ENCODE measurements at places on chromosomes 12 and 14.

GRCh38 chr14:57136669-57137328 is 131.9 kb downstream of the EXOC5 start:
- DNase-seq: no peak

DNA sequence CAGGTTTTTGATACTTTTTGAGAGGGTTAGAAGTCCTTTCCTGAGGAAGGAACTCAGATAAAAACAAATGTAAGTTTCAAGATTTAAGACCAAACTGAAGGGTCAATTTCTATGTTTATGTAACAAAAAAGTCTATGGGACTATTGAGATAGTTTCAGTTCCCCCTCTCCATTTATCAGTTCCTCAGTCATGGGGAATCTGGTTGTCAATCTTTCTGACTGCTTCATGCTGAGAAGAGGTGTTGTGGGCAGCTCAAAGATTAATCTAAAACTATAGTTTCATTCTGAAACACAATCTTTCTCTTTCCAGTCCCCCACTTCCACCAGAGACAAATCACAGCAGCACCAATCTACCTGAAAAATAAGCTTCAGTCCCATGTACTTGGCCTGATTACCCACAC is 93.7 kb downstream of the KCNMB4 start:
- DNase-seq: no peak

DNA sequence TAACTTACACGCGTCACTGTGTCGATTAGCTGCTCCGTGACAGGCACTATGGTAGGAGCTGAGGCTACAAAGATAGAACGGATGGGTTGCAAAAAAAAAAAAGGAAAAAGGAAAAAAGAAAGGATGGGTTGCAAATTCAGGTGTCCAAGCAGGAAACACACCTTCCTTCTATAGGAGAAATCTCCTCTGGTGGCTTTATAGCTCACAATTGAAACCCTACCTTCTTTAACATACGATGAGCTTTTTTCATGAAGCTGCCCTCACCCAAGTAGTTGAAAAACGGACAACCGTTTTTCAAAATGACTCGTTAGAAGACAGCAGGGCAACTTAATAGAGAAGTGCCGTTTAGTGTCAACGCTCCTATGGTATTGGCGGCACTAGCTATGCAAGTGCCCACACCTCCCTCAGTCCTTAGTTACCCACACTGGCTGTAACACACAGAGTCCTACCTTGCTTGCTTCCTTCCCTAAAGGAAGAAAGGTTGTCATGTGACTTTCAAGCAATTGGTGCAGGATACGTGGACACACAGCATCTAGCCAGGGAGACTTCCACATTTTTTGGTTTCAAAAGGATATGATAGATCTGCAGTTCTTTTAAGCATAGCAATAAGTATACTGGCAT is 682 bp upstream of the TRIP11 start:
- peak; percentile 33 for DNase-seq

DNA sequence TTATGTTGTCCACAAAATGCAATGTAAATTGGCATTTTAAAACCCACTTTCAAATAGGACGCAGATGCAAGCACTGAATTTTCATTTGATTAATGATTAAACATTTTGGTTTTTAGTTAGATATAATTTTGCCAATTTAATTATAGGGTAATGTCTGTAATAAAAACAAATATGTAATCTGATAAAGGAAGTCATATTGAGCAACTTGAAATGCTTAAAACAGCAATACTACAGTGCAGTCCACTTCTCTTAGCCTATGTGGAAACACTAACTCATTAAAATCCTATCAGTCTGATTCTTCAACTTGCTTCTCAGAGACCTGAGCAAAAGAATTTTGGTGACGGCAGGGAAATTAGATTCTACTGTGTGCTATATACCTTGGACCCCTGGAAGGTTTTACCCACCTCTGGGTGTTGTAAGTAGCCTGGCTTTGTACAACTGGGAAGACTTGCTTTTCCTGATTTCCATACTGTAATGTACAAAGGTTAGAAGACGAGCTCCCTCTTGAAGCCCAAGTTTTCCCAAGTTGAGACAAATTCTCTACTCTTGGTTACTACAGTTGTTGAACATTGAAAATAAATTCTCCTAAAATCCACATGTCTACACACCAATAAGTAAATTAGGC is 4.1 kb downstream of the TRHDE start:
- peak; percentile 29 for DNase-seq

GRCh38 chr14:73741386-73741875 is 27.2 kb upstream of the PNMA1 start:
- DNase-seq: peak; percentile 91

- no peak for DNase-seq
Observed at GRCh38 chr14:61544448-61545330, 150.6 kb upstream of the HIF1A start.

DNA sequence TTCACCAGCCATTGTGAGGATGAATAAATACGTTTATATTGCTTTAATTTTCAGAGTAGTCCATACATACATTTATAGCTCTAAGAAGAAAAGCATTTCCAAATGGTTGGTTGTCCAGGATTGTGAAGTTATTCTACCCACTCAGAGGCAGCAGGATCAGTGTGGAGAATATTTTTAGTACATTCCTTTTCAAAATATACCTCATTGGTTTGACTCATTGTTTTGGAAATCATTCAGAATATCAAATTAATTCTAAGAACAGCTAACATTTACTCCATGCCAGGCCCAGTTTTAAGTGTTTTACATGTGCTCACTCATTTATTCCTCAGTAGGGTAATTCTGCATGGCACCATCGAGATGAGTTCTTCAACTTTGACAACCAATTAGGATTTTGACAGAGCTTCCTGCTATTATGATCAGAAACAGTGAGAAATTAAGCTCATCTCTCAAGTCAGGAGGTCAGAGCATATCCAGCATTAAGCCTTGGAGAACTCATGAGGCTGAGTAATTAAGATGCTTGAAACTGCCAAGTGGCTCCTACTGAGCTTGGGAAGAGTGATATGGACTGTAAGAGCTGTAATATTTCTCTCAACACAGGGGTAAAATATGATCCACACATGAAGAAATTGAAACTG is 153.3 kb upstream of the CLEC14A start:
- no peak for DNase-seq

DNA sequence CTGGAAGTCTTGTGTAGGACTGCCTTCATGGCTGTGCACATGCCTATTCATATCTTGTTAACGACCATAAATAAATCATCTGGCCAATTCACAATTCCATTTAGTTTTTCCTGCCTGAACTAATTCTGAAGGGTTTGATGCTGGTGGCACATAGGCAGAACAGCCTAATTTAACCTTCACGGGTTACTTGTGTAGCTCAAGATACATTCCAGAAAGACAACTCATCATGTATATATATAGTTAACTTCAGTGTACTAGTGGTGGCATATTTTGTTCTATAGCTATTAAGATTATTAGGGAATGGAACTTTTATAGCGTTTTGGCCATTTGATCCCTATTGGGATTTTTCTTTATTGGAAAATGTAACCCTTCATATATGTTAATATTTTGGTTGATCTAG is 31.4 kb downstream of the CFAP54 start:
- DNase-seq: peak; percentile 36

- DNase-seq: no peak
Observed at GRCh38 chr14:36442824-36443241, 77.2 kb downstream of the NKX2-1 start.

- no peak for DNase-seq
Observed at GRCh38 chr12:51192284-51192671, 19.3 kb upstream of the TFCP2 start.

GRCh38 chr14:49988080-49988990 is 95.5 kb downstream of the ARF6 start:
- no peak for DNase-seq

- peak; percentile 16 for DNase-seq
Observed at GRCh38 chr12:40137252-40137651, 31.4 kb upstream of the SLC2A13 start.

- DNase-seq: no peak
Observed at GRCh38 chr12:126346087-126346486, 1280.9 kb downstream of the AACS start.

GRCh38 chr12:1758887-1759286 is 61.5 kb upstream of the LRTM2 start:
- no peak for DNase-seq

GRCh38 chr12:19198272-19198671 is 68.7 kb downstream of the PLEKHA5 start:
- DNase-seq: peak; percentile 92

DNA sequence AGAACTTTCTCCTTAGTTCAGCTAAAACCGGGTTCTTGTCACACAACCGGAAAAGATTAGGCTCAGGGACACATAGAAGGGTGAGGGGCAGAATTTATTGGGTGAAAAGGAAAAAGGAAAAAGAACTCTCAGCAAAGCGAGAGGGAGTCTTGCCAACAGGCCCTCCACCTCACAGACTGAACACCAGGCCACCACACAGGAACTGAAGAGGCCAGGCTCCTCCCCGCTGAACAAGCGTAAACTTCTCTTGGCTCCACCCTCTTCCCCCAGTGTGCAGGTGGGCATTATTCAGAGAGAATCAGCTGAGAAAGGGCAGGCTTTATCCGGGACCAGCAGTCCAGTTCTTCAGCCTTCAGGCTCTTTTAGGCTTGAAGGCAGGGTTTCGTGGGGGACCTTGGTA is 125.6 kb upstream of the FGD4 start:
- DNase-seq: no peak

GRCh38 chr12:89880690-89881350 is 172.2 kb upstream of the ATP2B1 start:
- DNase-seq: no peak

GRCh38 chr12:55725556-55725955 is 3.3 kb downstream of the CD63 start:
- no peak for DNase-seq

- no peak for DNase-seq
Observed at GRCh38 chr12:124305136-124305535, 10.2 kb downstream of the RFLNA start.

DNA sequence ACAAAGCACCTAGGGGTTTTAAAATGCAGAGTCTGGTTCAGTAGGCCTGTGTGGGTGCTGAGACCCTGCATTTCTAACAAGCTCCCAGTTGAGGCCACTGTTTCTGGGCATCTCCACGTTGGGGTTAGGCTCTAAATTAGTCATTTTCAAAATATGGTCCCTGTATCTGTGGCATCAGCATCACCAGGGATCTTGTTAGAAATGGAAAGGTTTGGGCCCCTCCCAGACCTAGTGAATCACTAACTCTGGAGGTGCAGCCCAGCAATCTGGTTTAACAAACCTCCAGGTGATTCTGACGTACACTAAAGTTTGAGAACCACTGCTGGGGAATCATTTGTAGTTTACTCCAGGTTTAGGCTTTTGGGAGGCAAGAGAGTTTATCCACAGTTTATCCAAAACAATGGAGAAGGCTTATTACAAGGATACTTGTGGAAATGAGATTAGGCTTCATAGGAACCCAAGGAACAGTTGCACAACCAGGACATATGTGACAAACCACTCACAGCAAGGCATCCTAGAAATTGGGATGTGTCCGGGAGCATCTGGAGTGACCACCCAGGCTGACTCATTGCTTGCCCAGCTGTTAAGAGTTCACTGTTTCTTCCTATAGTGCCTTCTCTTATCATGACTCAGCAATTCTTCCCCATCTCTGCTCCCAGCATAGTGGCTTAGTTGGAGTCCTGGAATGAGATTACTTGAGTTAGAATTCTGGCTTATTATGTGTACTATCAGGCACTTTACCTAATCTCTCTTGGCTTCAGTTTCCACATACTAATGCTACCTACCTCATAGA is 71.6 kb upstream of the STXBP6 start:
- peak; percentile 93 for DNase-seq

GRCh38 chr12:49825360-49825970 is 2.7 kb downstream of the NCKAP5L start:
- DNase-seq: peak; percentile 57

DNA sequence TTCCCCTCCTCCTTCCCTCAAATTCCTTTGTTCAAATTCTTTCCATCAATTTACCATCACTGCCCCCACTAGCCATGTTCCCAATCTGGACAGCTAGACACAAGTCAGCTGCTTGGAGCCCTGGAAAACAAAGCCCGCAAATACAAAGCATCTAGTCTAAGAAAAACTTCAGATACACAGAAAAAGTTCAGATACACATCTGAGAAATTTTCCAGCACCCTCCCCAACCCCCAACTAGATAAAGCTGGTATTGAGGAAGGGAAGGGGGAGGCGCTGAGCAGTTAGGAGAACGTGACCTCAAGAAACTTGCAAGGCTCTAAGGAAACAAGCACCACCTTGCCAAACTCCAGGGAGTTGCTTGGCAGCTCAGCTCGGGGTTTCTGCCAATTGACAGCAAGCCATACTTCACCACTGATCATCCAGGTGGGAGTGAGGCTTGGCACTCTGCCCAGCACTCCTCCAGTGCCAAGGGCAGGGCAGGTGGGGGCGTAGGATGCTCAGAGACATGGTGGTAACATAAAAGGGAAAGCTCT is 5.1 kb upstream of the CNIH1 start:
- no peak for DNase-seq

DNA sequence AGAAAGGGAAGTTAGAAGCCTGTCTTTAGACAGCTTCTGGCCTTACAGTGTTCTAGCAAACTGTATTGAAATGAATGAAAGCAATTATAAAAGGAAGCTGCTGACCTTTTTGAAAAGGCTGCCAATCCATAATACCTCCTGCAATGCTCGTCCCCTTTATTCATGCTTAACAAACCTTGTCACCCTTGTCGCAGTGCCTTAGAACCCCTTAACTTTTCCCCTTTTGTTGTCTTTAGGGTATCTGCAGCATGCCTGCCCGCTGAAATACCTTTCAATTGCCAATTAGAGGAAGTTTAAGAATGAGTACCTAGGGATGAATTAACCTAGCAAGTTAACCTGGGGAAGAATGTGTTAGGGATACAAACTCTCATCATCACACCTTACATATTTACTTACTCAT is 731.2 kb downstream of the RERGL start:
- no peak for DNase-seq

DNA sequence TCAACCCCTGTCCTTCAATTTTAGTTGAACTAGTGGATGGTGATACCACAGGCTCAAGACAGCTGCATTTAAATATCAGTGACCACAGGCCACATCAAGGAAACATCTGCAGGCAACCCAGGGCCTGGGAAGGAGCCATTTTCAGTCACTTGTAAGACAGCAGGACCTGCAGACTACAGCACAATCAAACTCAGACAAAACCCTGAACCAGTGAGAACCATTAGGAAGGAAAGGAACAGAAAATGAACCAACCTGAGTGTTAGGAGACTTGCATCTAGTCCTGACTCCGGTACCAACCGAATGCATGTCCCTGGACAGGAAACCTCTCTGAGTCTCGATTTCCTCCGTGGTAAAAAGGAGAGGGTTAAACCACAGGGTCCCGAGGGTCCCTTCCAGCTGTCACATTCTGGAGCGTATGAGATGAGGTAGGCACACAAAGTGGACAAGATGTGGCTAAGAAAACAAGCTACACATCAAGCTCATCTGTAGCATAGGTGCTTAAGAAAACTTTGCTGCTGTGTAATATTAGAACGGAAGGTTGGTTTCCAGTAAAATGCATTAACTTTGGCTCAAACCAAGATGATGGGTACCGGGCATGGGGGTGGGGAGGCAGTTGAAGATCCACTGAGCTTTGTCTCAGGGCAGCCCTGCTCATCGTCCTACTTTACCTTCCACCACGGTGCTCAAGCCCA is 1.6 kb upstream of the CDKN1B start:
- DNase-seq: no peak
